ENCODE measurements at places on chromosomes 12 and 14. TPM values are rescaled to one million over a fixed set of nuclear protein-coding genes. Genes with fewer than 3 reads are reported as not detected.

The HOTAIR gene
- polyA plus RNA-seq = 0.71 TPM

The TBX5 gene
- polyA plus RNA-seq = not detected

The TMCC3 gene
- 0.50 TPM for polyA plus RNA-seq

The SLC17A8 gene
- polyA plus RNA-seq = not detected

The C12orf57 gene
- 261 TPM for polyA plus RNA-seq

The MANSC4 gene
- not detected for polyA plus RNA-seq

DNA sequence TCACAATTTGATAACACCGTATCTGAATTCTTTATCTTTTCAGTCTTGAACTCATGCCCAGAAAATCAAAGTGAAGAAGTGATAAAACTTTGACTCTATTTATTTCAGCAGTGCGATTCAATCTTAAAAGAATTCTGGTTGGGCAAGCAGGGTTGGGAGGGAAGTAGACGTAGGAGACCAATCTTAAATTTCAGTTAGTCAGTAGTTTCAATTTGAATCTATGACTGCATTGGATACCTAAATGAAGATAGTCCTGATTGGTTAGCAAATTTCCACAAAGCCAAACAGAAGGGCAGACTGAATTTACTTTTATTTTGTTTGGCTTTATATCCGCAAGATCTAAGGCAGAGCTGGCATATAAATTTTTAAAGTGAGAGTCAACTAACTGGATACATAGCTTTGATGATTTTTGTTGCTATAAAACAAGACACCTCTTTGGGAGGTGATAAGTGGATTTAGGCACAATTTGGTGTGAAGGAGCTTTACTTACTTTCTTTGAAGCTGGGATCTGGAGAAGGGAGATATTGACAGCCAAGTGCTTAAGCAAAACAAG lies 2.6 kb downstream of the ACSS3 start:
- no peak for DNase-seq

DNA sequence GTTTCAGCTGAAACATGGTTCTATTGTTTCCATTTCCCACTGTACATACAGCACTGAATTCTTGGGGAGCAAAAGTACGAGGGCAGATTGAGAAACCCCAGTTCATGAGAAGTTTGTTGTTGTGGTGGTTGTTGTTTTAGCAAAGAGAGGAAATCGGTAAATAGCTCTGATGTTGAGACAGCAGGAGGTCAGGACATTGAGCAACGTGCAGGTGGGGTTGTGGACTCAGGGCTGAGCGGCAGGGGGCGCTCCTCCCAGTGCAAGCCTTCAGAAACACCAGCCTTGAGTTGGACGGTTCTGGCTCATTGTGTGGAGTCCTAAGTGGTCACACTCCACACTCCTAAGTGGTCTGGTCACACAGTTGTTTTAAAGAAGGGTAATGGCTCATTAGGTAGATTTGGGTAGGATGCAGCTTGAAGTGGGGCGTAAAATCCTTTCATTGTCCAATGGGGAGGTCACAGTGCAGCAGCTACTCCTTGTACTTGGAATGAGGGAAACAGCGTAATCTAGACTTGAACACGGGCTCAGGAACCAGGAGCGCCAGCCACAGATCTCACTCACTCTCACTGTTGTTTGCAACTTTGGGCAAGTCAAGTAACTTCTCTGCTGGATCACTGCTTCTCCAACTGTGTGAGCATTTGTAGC lies 14.5 kb upstream of the PWP1 start:
- DNase-seq = peak; percentile 48

DNA sequence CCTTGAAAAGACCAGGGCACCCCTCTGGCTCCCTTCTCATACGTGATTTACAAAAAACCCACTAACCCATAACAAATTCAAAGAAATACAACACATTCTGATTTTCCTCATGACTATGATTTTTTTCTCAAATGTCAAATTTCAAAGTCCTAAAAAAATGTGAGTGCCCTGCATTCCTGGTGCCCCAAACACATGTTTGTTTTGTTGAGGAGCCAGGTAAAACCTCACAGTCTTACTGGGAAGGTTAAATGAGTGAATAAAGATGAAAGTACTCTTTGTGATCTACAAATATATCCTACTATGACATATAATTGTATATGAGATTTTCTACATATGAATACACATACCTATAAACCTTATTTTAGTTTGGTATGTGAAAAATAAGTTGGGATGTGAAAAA lies 30.7 kb downstream of the TPH2 start:
- no peak for DNase-seq

DNA sequence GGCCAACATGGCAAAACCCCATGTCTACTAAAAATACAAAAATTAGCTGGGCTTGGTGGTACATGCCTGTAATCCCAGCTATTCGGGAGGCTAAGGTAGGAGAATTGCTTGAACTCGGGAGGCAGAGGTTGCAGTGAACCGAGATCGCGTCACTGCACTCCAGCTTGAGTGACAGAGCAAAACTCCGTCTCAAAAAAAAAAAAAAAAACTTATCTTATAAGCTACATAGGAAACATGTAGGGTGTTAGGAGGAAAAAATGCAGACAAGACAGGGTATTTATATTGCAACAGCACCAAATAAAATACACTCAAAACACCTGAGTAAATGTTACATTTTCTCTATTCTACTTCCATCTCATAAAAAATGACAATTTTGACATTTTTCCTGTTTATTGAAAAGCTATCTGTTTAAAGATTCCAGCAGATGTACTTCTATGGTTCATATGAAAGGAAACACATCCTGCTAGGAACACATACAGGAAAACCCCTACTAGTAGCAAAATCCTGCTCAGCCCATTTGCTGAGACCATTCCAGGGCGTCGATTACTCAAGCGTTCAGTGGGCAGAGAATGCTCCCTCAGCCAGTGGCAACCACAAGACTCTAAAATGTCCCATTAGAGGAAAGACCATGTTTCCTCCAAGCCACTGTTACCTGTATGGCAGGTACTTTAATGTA lies 19.7 kb downstream of the CORO1C start:
- no peak for DNase-seq

DNA sequence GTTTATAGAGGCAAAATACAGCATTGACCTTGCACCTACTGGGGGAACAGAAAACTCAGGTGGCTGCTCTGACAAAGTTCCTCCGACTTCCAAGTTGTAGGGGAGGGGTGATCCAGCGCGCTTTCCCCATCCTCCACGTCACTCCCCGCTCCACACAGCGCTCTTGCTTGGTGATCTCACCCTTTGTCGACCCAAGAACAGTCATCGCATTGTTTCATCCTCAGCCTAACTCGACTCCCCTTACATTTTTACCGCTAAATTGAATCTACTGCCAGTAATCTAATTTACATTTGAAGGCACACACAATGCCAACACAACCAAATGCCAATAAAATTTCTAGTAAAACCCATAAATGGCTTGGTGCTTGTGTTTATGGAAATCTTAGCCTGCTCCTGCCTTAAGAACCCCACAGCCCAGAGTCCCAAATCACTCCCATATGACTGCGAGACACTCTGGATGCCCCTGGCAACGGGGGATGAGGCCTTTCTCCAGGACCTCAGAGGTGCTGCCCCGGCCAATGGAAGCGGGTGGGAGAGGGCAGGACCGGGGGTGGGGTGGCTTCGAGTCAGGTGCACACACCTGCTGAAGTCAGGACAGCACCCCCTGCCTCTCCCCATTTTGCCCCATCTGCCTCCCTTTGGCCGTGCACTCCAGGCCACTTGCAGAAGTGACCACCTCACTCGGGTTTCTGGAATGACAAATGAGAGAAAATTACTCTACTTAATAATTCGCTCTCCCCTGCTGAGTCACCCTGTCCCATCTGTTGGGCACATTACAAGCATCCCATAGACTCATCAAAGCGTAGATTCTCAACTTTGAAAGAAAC lies 98.2 kb upstream of the GSC start:
- DNase-seq = no peak

DNA sequence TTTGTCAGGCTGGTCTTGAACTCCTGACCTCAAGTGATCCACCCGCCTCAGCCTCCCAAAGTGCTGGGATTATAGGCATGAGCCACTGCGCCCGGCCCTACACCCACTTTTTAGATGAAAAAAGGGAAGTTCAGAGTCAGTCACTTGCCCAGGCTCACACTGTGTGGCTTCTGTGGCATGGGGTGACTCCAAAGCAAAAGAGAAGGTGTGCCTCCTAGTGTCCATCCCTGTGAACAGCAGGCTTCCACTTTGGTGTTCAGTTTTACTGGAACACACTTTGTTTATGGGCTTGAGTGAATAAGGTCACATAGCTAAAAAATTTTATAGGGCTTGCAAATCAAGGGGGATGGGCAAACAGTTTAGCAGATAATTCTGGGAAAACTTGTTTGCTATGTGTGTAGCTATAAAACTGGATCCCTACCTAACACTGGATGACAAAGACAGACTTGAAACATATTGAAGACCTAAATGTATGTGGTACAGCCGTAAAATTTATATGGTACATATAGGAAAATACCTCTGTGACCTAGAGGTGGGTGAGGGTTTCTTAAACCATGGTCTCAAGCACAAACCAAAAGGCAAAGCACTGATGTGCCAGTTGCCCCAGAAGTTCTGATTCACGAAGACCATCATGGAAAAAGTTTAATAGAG lies 54.9 kb downstream of the EID3 start:
- DNase-seq = peak; percentile 82

- no peak for DNase-seq
Measured at GRCh38 chr14:45267071-45267470, 14.1 kb upstream of the MIS18BP1 start.

GRCh38 chr14:31127690-31128089 lies 79.9 kb downstream of the HECTD1 start:
- DNase-seq = peak; percentile 37

DNA sequence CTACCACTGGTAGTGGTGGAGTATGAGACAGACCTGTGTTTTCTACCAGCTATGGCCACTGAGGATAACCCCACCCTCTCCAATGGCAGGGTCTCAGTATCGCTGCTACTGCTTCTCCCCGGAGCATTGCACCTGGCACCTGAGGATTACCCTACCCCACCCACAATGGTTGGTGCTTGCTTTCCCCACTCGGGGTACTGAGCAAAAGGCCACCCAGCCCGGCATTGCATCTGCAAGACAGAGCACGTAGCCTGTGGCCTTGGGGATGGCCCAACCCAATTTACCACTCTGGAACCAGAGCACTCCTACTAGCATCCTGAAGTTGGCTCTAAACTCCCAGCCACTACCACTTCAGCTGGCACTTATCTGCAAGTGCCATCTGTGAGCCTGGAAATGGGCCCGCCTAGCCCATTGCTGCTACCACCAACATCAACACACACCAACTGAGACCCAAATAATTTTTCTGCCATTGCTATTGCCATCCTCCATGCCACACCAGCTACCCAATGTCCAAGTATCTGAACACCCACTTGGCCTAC lies 145.7 kb downstream of the CNTN1 start:
- no peak for DNase-seq

Data from A549 (cell line).